Stimulated activated CD4-positive, alpha-beta T cell treated with anti-CD3 and anti-CD28 coated beads, Interleukin-4, amount 100 ng/mL, for 48 hours (primary cell): ENCODE measurements at places on chromosomes 11 and 22.

GRCh38 chr22:31155422-31155821 lies 4.6 kb upstream of the RNF185 start:
- DNase-seq: no peak

DNA sequence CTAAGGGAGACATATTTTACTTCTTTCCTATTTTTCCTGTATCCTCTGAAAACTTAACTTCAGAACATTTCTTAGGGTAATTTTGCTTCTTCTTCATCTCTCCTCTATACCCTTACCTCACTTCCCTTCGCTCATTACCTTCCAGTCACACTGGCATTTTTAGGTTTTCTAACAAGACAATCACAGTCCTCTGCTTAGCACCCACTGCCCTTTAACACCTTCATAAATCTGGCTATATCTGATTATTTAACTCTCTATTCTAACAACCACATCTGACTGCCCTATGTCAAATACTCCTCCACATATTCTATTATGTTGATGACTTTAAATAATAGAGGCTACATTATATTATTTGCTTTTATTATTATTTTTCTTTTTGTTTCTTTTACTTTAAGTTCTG lies 1058.0 kb upstream of the CNTN5 start:
- no peak for DNase-seq

DNA sequence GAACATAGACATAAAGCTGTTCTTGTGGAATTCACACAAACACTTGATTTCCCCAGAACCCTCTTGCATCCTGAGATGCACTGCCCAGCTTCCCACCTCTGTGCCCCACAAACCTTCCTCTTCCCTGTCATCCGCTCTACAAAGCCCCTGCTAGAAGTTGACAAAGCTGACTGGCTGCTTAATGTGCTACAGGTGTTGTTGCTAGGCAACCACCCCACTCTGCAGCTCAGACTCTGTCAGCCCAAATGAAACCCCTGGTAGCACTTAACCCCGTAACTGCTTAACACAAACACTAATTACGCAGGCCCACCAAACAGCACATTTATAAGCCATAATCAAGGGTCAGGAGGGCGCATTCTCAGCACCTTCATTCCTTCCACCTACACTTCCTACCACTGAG lies 172.0 kb upstream of the CADM1 start:
- no peak for DNase-seq

DNA sequence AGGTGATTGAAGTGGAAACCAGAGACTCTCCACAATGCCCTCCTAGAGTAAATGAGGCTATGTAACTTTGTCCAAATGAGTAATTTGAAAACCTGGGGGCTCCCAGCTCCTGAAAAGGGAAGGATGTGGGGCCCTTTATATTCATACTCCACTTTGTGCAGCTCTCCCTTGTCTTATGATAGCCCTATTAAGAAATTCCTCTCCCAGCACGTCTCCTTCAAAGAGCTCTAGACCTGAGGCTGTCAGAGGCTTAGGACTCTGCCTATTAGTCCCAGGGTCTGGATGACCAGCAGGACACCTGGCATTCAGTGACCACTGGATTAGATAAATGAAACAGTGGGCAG lies 2.1 kb downstream of the SLC43A1 start:
- no peak for DNase-seq

DNA sequence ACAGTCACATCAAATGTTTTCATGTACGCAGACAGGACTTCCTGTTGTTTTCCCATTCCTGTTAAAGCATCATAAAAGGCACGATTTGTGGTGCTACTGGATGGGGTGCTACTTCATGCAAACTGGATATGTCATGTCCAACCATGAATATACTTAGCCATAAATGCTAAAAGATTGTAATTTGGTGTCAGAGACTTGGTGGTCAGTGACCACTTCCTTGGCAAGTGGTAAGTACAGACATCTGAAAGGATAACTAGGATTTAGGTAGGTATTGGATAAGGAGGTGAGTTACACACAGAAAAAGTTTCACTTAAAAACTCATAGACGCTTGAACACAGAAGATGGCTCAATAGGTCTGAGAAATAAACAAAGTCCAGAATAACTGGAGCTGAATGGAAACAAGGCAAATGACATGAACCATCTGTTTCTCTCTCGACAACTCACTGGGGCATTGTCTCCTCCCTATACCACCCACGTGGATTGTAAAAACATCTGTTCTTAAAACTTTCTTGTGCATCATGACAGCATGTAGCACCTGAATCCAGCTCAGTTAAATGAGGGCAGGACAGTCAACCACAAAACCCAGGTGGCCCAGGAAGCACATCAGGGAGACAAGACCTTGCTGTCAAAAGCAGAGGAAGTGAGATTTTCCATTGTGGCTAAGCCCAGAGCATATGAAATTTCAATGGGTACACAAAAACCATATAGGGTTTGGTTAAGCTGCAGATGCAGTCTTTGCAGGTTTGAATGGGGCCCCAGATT lies 22.1 kb upstream of the IGLL5 start:
- DNase-seq: peak; percentile 33

GRCh38 chr11:111845276-111846028 lies 25.9 kb downstream of the ALG9 start:
- no peak for DNase-seq

DNA sequence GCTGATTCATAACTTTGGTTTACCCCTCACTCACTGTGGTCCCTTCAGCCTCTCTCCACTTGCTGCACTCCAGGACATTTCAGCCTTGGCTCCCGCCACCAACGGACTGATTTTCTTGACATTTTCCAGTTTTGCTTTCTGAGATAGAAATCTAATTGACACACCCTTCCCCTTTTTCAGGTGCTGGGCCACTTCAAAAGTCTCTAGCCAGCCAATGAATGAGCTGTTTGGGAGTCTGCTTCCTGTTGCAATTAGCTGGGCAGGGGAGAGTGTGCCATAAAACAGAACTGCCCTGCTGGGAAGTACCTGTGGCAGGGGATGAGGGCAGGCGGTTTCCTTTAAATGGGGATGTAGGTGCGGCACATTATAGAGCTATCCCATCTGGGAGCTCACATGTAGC lies 21.1 kb upstream of the PLET1 start:
- no peak for DNase-seq

DNA sequence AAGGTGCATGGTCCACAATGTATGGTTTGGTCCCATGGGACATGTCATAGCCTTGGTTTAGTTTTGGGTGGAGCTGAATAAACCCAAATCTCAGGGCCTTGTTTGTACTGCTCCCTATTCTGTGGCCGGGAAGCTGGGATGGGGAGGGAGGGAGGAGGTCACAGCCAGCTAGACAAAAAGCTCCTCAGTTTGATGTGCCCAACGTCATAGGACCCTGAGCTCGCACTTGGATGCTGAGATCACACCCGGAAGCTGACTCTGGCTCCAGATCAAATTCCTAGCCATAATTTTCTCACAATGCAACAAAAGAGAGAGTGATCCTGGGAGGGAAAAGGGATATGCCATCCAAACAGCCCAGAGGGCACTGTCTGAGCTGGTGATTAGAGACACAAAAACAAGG lies 1.5 kb downstream of the HSPB2 start:
- no peak for DNase-seq

DNA sequence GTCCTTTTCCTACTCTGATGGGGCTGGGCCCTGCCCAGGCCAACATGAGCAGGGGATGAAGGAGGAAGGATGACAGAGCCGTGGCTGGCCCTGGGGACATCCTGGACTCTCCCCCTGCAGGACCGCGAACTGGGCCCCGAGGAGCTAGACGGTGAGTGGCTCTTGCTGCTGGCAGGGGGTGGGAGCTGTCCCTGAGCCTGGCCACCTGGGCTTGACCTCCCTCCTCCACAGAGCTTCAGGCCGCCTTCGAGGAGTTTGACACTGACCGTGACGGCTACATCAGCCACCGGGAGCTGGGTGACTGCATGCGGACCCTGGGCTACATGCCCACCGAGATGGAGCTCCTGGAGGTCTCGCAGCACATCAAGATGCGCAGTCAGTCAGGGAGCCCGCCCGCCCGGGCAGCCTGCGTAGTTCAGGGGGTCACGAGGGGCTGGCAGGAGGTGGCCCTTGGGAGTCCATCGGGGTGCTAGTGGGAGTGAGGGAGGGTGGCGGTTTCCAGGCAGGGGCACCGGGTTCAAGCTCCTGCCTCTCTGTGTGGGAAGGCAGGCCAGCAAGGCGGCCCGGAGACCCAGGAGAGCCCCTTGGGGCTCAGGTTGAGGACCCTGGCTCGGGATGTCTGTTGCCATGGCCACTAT lies 1.0 kb downstream of the CABP4 start:
- DNase-seq: no peak

- DNase-seq: no peak
These were observed 23.4 kb upstream of the CADM1 start for GRCh38 chr11:115527534-115528125.

DNA sequence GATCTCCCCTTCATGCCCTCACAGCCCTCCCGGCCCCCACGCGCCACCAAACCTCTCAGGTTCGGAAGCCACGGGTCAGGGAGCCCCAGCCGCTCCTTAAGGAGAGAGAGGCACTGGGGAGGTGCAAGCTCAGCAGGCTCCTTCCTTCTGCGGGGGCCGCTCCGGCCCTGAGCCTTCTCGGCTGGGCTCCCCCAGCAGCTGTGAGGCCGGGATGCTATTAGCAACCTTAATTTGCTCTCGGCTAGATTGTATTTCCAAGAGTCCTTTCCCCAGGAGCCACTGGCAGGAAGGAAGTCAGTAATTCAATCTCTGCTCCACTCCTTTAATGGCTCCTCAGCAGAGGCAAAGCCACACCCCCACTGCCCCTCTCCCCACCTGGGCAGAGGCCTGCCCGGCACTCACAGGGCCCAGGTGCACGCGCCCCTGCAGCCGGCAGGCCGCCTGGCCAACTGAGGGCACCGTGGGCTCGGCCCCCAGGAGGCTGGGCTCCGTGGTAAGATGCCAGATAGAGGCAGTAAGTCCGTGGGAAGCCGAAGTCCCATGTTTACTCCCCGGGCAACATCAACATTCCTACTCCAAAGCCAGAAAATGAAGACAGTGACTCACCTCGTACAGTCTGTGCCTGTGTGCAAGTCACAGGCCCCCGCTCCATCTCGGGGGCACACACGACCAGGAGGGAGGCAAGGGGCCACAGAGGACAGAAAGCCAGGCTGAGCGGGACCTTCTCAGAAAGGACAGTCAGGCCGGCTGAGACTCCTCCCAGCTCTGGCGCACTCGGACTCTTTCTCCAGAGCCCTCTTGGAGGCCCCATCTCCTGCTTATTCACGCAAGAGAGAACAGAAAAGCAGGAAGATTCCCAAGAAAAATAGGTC lies 5.2 kb downstream of the IGSF9B start:
- no peak for DNase-seq

DNA sequence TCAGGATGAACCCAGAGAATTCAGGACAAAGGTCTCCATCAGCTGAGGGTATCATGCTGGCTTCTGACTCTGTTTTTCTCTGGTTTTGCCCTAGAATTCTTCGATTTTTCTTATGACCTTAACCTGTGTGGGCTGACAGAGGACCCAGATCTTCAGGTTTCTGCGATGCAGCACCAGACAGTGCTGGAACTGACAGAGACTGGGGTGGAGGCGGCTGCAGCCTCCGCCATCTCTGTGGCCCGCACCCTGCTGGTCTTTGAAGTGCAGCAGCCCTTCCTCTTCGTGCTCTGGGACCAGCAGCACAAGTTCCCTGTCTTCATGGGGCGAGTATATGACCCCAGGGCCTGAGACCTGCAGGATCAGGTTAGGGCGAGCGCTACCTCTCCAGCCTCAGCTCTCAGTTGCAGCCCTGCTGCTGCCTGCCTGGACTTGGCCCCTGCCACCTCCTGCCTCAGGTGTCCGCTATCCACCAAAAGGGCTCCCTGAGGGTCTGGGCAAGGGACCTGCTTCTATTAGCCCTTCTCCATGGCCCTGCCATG lies 16.8 kb downstream of the SERPING1 start:
- no peak for DNase-seq

DNA sequence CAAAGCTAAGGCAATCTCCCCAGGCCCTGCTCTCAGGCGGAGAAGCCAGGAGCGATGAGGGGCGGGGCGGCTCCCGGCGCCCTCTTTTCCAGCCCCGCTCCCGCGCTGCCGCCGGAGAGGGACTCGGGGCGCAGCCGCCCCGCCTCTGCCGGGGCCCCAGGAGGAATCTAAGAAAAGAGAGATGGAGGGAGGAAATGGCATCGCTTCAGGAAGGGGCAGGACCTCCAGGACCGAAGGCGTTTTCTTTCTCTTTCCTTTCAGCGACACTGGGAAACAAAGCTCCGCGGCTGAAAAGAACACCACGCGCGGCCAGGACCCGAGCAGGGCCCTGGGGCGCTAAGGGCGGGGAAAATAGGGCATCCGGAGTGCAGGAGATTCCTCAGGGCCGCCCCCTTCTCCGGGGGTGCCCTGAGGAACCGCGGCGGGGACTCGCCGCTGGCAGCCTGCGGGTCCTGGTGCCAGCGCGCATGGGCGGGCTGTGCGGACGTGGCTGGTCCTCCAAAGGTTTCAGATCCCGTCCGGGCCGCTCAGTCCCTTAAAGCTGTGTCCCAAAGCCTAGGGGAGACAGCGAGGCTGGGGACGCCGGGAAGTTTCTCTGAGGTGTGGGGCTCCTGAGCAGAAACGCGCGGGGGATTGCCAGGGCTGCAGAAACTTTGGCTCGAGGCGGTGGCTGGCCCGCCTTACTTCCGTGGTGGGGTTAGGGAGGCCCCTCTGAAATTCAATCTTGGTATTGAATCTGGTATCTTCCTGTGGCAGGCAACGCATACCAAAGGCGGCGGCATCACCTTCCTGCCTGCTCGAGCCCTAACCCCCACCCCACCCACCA lies 2.8 kb upstream of the BSX start:
- DNase-seq: no peak
